ENCODE measurements at places on chromosomes 16 and 17.

GRCh38 chr17:8277317-8277716 lies 11.2 kb upstream of the RANGRF start:
- no peak for DNase-seq

GRCh38 chr16:56611281-56611833 lies 3.0 kb downstream of the MT2A start:
- no peak for DNase-seq

DNA sequence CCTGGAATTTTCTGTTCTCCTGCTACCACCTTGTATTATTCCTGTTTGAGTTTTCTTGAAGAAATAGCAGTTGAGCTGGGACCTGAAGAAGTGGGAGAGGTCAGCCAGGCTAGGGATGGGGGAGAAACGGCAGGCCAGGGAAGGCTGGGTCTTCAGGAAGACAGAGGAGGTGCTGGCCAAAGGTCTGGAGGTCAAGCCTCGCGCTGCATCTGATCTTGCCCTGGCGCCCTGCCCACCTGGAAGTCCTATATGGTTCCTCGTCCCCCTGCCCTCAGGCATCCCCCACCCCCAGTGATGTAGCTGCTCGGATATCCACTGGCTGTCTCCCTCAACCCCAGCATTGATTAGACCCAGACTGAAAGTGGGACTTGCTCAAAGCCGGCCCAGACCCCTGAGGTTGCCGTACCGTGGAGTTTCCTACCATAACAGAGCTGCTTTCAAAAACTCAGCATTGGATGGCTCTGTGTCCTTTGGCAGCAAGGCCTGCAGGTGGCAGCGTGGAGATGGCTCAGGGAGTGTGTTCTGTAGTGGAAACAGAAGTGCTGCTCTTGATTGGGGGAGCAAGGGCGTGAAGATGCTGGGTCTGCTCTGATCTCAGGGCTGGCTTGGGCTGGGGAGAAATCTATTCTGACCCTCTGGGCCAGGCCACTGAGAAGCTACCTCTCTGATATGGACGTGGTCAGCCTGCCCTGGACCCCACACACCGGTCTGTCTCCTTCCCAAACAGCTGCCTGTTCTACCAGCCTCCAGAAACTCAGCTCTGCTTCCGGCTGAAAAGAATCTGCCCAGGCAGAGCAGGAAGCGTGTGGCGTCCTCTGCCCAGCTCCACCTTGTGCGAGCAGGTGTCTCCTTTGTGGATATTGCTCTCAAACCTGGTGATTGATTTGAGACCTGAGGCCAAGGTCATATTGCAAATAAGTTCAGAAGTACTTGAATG lies 107.0 kb upstream of the CACNG5 start:
- no peak for DNase-seq

GRCh38 chr17:34542700-34543336 lies 36.6 kb upstream of the TMEM132E start:
- no peak for DNase-seq

GRCh38 chr17:44884941-44885340 lies 14.3 kb downstream of the EFTUD2 start:
- no peak for DNase-seq

- peak; percentile 79 for DNase-seq
Measured at GRCh38 chr17:8121681-8122421, 2.1 kb downstream of the HES7 start.
